ENCODE measurements at places on chromosomes 16 and 17.

GRCh38 chr17:40901981-40902474 lies 17.0 kb upstream of the KRT20 start:
- no peak for DNase-seq

DNA sequence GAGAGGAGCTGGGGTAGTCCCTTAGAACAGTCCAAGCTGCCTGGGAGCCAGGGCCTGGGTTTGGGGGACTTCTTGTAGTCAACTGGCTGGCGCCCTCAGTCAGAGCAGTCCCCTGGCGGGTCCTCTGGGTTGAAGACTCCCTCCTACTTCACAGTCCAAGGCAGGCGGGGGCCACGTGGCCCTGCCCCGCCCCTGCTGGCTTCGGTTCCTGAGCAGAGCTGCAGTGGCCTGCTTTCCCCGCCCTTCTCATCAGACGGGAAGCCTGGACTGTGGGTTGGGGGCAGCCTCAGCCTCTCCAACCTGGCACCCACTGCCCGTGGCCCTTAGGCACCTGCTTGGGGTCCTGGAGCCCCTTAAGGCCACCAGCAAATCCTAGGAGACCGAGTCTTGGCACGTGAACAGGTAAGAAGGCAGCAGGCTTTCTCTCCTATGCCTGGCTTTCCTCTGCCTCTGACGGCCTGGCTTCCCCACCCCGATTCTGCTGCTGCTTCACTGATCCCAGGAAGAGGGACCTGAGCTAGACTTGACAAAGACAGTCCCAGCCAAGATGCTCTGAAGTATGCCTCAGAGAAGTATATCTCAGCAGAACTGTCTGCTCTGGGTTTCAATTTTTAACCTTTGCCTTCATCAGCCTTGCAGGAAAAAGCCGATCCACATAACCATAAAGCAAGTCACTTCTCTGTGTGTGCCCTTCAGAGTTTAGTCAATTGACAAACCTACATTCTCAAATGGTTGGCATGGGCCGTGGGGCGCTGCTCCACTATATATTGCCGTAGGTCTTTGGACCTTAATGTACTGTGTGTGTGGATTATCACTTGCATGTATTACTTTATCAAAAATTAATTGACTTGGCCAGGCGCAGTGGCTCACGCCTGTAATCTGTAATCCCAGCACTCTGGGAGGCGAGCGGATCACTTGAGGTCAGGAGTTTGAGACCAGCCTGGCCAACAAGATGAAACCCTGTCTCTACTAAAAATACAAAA lies 56.3 kb downstream of the SF3B3 start:
- DNase-seq = no peak

- no peak for DNase-seq
Observed at GRCh38 chr17:51913491-51914205, 244.9 kb downstream of the CA10 start.

DNA sequence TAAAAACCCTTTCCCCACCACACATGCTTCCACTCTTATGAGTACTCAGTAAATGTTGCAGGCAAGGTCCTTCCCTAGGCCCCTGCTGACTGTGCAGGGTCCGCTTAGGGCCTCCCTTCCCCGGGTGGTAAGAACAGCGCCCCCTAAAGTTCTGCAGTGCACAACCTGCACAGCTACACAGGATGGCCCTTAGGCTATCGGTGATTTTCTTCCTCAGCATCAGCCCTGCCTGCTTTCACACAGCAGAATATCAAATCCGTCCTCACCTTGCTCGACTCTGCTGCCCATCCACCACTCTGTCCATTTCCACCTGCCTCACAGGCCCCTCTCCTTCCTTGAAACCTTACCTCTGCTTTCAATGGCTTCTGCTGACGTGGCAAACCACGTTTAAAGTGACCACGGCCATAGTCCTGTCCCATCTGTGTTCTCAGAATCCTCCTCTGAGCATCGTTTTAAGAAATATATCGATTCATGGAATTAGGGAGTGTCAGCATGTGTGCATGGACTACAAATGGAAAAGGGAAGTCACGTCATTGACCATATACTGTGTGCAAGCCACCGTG lies 51.4 kb upstream of the TMEM132E start:
- no peak for DNase-seq

DNA sequence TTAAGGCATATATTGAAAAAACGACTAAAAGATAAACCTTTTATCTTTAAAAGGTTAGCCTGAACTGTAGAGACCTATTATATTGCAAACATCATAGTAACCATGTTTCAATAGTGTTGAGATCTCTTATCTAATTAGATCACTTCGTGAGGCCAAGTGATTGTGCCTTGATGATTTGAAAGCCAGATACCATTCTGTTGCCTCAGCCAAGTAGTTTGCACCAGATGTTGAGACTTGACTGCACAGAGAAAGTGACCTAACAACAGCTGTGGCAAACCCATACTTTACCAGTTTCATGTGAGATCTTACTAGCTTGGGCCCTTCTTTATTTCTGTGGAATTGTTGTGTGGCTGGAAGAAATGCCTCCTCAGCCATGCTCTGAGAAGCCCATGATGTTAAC lies 717.3 kb downstream of the KCNJ2 start:
- DNase-seq = no peak

- DNase-seq = no peak
Observed at GRCh38 chr17:65783845-65784334, 222.4 kb upstream of the AXIN2 start.

GRCh38 chr17:47942568-47942967 lies 1.2 kb downstream of the PNPO start:
- DNase-seq = no peak

DNA sequence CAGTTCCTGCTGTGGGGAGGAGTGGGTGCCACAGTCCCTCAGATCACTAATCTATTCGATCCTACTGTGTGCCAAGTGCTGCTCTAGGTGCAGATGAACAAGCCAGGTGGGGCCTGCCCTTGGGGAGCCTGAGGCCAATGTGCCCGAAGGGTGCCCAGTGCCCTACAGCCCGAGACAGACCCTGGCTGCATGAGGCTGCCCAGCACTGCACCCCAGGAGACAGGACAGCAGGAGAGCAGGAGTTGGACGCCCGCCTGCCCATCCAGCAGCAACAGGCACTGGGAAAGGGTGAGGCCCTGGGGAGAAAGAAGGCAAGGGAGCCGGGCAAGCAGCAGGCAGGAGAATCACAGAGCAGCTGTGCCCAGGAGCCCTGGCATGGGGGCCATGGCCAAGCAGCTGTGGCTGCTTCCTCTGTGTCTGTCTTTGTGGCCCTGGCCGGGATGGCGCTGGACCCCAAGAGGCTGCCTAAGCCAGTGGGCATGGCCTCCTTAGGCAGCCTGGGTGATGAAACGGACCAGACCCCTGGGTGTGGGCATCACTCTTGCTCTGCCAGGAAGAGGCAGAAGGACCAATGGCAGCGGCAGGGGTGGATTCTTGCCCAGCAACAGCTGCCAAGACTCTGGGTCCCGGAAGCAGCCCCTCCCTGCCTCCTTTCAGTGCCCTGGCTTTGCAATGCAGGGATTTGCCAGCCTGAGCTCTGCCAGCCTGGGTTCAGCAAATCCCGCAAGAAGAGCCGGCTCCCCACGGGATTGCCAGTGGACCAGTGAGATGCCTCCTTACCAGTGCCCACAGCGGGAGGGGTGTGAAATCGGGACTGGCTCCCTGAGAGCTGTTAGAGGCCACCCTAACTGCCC lies 179.6 kb upstream of the TNRC6C start:
- DNase-seq = no peak

GRCh38 chr17:13634021-13634420 lies 32.3 kb upstream of the HS3ST3A1 start:
- DNase-seq = no peak

GRCh38 chr17:61574542-61575351 lies 16.3 kb downstream of the NACA2 start:
- no peak for DNase-seq

- DNase-seq = no peak
Observed at GRCh38 chr16:85017633-85018032, 6.3 kb upstream of the ZDHHC7 start.

DNA sequence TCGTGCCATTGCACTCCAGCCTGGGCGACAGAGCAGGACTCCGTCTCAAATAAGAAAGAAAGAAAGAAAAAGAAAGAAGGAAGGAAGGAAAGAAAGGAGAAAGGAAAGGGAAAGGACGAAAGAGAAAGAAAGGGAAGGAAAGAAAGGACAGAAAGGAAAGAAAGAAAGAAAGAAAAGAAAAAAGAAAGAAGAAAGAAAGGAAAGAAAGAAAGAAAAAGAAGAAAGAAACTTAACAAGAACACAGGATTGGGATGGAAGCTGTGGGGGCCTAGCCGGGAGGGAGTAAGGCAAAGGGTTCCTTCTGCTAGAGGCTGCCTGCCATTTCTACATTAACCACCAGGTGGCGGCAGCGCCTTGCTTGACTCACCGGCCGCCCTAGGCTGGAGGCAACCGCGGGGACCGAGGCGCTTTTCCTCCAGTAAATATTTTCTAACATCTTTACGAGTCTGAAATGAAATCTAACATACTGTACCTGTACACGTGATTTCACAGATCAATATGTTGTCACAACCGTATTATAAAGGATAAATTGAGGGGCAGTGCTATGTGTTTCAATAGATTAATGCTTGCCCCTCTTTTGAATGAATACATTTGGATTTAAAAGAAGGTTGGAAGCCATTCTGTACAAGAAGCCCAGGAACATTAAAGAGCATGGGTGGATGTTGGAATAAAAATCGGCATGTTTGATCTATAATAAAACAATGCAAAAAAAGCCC lies 6.1 kb downstream of the GJD3 start:
- DNase-seq = peak; percentile 92

- no peak for DNase-seq
Observed at GRCh38 chr17:81583589-81584342, 31.6 kb upstream of the FAAP100 start.

DNA sequence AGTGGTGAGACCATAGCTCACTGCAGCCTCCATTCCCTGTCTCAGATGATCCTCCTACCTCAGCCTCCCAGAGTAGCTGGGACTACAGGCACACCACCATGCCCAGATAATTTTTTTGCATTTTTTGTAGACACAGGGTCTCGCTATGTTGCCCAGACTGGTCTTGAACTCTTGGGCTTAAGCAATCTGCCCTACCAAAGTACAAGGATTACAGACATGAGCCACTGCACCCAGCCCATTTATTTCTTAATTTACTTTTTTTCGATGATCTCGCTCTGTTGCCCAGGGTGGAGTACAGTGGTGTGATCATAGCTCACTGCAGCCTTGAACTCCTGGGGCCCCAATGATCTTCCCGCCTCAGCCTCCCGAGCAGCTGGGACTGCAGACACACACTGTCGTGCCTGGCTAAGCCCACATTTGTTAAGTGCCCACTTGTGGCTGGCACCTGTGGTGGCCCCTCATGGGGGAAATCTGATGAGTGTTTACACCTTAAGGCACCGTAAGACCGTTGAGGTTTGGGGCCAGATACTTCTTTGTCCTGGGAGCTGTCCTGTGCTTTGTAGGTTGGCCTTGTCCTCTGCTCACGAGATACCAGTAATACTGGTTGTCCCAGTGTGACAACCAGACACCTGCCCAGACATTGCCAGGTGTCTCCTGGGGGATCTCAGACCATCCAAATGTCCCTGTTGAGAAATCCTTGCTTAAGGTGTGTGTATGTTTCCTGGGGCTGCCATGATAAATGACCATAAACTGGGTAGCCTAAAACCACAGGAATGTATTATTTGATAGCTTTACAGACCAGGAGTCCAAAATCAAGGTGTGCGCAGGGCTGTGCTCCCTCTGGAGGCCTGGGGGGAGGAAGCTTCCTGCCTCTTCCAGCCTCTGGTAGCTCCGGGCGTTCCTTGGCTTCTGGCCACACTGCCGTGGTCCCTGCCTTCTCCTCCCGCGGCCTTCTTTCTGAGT lies 141.4 kb upstream of the GSE1 start:
- DNase-seq = no peak

DNA sequence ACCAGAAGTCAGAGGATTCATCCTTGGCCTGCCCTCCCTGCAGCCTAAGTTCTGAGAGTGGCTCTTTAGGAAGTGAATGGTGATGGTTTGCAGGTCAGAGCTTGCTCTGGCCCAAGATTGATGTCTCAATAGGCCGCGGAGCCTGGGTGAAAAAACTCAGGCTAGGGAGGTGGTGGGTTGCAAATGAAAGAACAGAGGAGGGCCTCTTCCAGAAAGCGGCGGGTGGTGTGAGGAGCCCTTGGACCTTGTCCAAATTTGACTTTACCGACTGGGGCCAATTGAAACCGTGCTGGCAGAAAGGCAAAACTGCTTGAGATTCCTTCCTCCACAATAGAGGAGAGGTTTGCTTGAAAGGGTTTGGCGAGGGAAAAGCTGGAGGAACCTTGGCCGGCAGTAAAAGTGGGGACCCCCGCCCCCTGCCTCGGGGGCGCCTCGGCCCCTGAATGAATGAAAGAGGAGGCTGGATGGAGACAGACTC lies 331.3 kb downstream of the SEC14L1 start:
- DNase-seq = no peak

DNA sequence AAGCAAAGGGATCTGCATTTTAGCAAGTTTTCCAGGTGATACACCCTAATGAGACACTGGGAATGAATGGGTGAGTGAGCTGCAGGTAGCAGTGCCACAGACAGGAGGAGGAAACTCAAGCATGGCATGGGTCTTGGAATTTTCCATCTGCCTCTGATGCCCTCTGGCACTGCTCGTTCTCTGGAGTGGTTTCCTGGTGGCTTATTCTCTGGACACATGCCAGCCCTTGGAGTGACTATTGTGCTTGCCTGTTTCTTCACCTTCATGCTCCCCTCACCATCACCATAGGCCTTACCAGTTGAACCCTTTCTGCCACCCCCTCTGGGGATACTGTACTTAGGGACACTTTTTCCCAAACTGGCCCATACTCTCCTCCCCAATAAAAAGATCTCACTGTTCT lies 1.6 kb downstream of the COASY start:
- no peak for DNase-seq

- no peak for DNase-seq
Observed at GRCh38 chr17:31926100-31926729, 10.6 kb upstream of the SUZ12 start.

DNA sequence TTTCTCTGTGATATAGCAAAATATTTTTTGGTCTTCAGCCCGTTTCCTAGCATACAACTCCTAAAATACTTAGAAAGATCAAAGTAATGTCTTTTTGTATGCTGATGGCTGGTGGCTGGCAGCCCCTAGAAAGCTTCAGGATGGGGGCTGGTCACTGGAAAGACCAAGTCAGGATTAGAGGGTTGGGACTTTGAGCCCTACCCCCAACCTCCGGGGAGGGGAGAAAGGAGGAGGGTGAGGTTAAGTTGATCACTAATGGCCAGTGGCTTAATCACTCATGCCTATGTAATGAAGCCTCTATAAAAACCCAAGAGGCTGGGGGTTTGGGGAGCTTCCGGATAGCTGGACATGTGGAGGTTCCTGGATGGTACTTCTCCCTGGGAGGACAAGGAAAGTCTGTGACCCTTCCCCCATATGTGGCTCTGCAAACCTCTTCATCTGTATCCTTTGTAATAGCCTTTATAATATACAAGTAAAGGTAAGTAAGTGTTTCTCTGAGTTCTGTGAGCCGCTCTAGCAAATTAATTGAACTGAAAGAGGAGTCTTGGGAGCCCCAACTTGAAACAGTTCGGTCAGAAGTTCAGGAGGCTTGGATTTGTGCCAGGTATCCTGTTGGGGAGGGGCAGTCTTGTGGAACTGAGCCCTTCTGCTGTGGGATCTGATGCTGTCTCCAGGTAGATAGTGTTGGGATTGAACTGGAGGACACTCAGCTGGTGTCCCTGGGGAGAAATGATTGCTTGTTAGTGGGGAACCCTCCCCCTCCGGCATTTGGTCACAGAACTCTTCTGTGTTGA lies 3.5 kb downstream of the SLC7A6 start:
- DNase-seq = no peak
